NCI-H460 (cell line): ENCODE measurements at places on chromosomes 2 and 18. TPM values are rescaled to one million over a fixed set of nuclear protein-coding genes. Genes with fewer than 3 reads are reported as not detected.

The UPP2 gene
- total RNA-seq = not detected in 2 replicates

DNA sequence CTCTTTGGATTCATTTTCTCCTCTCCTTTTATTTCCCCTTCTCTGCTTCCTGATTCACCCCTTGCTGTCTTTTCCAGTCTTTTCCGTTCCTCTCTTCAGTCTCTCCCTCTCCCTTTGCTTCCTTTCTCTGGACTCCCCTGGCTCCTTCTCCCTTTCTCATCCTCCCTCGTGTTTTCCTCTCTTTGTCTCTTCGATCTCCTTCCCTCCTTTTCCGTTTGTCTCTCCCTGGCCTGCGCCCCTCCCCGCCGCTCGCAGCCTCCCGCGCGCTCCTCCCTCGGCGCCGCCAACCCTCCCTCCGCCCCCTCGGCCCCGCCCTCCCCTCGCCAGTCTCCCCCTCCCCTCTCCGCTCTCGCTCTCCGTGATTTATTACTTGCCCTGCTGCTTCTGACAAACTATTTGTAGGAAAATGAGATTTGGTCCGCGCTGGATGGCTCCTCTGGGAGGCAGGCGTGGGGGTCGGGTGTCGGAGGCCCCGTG lies 46.0 kb upstream of the PAX8 start:
- DNase-seq = peak; percentile 50

- no peak for DNase-seq
Observed at GRCh38 chr2:148756292-148756975, 111.9 kb downstream of the EPC2 start.

The CMPK2 gene
- 0.17 and 0.40 TPM in 2 replicates for total RNA-seq

DNA sequence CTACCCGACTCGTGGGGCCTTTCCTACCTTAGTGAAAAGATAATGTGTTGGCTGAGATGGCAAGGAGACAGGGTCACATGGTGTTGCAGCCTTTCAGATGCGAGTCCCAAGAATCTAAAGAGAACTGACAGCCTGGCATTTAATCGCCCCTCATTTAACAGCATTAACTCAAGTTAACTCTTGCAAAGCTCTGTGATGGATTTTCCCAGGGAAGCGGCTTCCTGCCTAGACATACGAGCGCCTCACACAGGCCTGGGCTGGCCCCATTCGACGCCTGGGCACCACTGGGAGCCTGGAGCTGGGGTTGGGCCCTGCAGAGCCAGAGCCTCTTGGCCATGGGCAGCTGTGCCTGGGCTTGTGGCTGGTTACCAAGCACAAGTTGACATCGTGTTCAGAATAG lies 140.8 kb downstream of the SEPTIN10 start:
- no peak for DNase-seq

The RBM43 gene
- total RNA-seq = 1.5 and 3.2 TPM in 2 replicates

DNA sequence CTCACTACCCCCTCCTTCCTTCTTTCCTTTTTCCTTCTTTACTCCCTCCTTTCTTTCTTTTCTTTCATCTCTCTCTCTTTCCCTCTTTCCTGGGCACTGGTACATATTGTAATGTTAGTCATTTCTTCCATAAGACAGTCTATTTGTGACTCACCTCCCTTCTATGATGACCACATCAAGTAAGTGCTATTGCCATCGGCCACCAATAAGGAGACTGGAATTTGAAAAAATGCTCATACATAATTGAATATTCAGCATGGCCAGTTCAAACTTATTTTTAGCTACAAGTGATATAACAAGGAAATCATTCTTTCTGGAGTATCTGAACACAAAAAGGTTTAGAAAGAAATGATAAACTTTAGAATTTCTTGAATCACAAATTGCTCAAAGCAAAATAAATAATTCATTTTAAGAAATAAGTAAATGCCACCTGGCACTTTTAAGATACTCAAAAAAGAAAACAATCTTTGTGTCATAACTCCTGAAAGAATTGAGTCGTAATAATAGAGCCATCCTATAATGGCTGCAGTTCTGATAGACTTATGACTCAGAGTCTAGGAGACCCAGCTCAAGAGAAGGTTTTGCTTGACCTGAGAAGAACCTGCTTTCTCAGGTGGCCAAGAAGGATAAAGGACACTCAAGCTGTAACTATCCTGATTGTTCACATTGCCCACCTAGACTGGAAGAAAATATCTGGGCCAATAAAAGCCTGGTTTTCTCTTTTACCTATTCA lies 51.6 kb upstream of the CCBE1 start:
- no peak for DNase-seq

The VAPA gene
- 321 and 343 TPM in 2 replicates for total RNA-seq

DNA sequence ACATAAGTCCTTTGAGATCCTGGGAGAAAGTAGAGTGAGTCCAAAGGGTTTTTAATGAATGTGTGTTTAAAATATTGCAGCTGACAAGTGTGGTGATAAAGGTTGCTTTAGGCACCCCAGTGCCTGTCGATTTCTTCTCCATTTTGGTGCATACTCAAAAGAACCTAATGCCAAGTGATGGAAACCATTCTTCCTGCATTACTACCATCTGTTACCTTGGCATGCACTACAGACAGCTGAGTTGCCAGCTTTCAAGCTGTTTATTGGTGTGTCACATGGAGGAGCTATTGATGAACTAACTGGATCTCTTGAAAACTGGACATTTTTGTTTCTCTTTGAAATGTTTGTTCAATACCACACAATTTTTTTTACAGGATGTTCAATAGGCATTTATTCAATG lies 350.0 kb downstream of the AKAIN1 start:
- DNase-seq = no peak

DNA sequence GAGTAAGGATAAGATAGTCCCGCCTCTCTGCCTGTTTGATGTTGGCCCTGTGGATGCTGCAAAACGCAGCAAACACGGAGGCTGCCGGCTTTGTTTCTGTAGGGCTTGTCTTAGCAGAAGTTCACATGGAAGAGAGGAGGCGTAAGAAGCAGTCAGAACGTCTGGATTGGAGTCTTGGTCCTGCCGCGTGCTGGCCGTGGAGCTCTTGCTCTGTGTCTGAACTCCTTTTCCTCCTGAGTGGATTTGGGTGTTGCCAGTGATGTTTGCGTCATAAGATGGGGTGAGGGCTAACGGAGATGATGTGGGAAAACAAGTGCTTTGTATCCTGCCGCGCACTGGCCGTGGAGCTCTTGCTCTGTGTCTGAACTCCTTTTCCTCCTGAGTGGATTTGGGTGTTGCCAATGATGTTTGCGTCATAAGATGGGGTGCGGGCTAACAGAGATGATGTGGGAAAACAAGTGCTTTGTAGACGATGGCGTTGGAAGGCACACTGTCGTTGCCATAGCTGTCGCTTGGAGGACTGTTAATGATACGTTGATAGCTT lies 240.9 kb downstream of the AGAP1 start:
- no peak for DNase-seq

- no peak for DNase-seq
Observed at GRCh38 chr2:149427387-149427786, 97.0 kb downstream of the LYPD6 start.

DNA sequence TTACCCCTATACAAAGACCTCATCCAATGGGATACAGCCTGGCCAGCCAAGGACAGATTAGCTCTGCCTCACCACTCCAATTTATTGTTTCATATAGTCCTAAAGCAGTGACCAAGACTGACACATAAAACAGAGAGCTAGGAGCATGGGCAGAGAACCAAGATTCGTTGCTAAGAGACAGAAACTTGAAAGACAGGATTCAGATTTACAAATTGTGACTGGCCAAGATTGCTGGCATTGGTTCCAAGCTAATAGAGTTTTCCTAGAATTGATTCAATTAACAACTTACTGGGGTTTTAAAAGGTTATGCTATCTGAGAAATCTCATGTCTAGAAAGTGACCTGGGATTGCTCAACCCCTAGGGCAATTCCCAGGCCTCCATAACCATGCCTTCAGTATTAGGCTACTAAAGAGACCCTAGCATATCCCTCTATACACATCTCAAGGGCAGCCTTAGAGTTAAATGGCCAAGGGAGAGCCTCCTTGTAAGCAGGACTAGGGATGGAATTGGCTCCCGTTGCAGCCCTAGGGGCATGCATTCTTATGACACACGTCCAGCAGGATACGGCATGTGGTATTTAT lies 75.6 kb downstream of the ICOS start:
- DNase-seq = no peak

The ST6GAL2 gene
- total RNA-seq = not detected in 2 replicates

GRCh38 chr18:31513189-31513935 lies 15.4 kb downstream of the DSG2 start:
- no peak for DNase-seq
